ENCODE measurements at places on chromosomes 5 and 9. TPM values are rescaled to one million over a fixed set of nuclear protein-coding genes. Genes with fewer than 3 reads are reported as not detected.

DNA sequence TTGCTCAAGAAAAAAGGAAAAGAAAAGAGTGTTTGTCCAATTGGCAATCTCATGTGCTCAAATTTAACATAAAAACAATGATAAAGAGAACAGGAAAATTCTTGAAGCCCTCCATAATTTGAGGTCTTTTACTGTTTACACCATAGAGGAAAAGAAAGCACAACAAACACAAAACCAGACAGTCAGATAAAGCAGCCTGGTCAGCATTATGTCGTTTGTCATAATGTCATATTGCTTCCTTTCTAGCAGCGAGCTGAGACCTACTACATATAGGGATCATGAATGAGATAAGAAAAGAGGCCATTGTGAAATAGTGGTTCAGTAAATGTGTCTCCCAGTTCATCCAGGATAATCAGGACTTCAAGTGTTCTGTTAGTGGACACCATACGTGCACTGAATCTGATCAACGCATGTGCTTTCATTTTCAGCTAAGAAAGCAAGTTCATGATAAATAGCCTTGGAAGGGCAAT lies 64.7 kb upstream of the SELENOP start:
- no peak for ATAC-seq

DNA sequence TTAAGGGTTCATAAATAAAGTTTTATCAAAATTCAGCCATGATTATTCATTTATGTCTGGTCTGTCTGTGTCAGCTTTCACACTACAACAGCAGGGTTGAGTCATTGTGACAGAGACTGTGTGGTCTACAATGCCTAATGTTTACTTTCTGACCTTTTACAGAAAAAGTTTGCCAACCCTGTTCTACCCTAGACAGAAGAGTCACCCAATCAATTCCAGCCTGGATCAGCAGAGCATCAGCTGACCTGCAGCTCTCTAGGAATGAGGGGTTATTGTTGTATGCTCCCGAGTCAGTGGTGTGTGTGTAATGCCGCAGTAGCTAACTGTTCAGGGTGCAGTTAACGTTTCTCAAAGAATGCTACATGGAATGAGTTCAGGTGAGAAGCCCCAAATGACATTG lies 87.3 kb downstream of the HRH2 start:
- no peak for ATAC-seq

GRCh38 chr5:104540448-104540847 lies 977.9 kb upstream of the NUDT12 start:
- ATAC-seq: no peak

DNA sequence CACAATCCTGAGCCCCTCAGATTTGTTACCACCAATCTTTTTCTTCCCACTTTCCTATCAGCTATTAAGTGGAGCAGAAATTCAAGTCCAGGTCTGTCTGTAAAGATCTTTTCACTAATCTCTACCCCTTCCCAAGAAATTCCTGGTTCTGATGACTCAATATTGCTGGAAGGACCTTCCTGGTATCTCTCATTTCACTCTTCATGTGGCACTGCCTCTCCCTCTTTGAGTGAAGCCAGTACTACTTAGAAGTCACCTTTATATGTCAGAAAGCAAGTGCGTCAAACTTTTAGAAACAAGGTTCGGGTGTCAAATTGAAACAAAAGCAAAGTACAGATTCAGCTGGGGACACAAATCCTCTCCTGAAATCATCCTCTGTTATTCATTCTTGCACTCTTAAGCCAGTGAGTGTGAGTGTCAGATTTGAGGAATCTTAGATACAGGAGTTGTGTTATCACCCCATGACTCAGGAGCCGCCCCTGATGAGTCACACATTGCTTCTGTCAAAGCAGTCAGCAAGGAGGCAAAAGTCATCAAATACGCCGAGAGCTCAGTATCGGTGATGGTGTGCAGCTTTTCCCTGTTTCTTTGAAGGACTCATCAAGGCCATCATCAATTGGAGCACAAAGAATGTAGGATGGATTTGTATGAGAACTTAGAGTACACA lies 313.0 kb downstream of the CETN3 start:
- peak; percentile 96 for ATAC-seq

GRCh38 chr5:82424211-82424610 lies 146.1 kb upstream of the RPS23 start:
- no peak for ATAC-seq

DNA sequence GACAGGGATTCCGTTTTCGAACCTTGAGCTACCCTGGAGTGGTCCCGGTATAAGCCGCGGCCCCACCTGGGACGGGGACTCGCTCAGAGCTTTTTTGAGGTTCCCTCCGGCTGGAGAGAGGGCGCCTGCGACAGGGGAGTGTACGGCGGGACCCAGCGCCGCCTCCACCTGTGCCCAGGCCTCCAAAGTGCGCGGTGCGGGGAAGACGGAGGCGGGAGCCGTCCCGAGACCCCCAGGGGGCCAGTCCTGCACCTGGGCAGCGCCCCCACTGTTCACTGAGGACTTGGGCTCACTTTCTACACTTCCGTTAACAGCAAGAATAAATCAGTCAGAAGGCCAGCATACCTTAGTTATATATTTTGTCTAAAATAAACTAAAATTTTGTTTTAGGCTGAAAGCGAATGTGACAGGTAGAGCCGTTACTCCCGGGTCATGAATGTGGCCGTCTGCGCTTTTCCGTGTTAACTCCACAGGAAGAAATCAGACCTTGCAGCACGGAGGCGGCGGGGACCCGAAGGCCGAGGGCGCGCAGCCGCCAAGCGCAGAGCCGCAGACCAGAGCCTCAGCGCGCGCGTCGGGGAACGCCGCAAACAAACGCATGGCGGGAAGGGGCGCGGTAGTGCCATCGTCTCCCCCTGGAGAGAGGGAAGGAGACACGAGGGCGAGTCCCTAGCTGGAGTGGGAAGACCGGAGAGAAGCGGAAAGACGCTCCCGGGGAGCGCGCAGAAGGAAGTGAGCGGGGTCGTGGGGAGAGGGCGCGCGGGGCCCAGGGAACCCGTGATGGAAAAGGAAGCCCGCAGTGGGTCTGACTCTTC lies 14.1 kb downstream of the TRIM7 start:
- ATAC-seq: peak; percentile 14

GRCh38 chr5:14812166-14812565 lies 59.4 kb downstream of the ANKH start:
- ATAC-seq: no peak

DNA sequence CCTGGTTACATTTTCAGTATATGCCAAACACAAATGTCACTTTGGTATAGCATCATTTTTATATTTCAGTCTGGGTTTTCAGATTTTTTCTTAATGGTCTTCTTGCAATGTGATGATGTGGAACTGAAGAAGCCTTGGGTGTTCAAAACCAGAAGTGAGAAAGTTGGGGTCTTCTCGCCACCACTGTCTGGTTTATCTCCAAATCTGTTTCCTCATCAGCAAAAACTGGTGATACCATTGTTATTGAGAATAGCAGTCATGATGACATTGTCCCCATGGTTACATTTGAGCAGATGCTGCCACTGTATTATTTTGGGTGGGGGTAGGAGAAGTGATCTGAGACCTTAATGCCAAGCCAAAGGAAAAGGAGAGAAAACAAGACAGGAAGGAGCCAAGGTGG lies 85.9 kb upstream of the MAP3K1 start:
- no peak for ATAC-seq

DNA sequence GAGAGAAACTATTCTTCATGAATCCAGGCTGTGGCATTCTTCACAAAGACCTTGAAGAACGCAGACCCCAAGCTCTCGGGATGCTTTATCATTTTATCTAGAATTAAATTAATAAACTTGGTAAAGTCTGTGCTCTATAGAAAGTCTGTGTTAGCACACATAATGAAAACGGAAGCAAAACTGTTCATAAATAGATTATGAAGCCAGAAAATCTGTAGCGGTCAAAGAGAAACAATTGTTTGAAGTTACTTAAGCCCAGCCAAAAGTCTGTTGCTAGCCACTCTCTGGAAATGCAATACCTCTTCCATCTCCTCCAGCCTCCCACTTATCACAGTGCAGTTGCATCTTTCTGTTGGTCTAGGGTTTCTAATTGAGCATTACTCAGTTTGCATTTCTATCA lies 375.9 kb downstream of the KIF4B start:
- ATAC-seq: no peak

DNA sequence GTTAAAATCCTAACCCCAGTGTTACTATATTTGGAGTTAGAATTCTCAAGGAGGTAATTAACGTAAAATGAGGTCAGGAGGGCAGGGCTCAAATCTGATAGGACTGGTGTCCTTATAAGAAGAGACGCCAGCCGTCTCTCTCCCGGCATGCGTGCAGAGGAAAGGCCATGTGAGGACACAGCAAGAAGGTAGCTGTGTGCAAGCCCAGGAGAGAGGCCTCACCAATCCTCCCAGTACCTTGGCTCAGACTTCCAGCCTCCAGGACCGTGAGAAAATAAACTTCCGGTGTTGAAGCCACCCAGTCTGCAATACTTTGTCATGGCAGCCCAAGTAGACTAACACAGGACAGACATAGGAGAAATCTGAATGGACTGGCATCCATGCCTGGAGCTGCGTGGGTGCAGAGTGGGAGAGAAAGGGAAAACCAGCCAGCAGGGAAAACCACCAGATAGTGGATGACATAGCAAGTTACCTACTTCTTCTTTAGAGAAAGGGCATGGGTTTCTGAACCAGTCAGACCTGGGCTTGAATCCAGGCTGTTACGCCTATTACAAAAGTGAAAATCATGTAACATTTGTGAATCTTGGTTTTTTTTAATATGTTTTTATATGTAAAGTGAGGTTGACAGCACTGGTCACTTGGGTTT lies 89.2 kb downstream of the FSTL4 start:
- ATAC-seq: peak; percentile 38

DNA sequence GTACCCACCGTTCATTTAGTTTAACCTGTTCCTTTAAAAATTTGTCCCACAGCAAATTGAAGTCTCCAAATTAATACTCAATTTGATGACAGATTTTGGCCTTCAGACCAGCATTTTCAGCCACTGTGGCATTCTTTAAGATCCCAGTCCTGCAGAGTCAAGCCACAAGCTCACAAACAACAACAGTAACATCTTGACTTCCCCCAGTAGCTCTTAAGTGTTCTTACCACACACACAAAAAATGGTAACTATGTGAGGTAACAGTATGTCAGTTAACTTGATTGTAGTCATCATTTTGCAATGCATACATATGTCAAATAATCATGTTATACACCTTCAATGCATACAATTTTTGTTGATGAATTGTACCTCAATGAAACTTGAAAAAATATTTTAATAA lies 247.9 kb downstream of the LURAP1L start:
- no peak for ATAC-seq

DNA sequence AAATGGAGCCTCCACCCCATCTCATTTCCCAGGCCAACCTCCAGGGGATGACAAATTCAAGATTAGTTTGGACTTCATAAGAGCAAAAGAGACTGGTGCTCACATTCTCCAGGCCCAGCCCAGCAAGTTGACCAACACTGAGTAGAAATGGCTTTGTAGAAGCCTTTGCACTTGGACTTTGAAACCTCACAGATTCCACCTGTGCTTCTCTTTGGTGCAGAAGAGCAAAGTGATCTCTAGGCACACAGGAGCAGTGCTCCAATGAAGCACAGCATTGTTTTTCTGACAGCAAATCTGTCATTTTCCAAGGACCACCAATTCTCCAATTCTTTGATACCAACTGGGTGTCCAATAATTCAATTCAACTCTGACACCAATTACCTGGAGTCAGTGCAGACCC lies 17.1 kb upstream of the RNF145 start:
- ATAC-seq: no peak

DNA sequence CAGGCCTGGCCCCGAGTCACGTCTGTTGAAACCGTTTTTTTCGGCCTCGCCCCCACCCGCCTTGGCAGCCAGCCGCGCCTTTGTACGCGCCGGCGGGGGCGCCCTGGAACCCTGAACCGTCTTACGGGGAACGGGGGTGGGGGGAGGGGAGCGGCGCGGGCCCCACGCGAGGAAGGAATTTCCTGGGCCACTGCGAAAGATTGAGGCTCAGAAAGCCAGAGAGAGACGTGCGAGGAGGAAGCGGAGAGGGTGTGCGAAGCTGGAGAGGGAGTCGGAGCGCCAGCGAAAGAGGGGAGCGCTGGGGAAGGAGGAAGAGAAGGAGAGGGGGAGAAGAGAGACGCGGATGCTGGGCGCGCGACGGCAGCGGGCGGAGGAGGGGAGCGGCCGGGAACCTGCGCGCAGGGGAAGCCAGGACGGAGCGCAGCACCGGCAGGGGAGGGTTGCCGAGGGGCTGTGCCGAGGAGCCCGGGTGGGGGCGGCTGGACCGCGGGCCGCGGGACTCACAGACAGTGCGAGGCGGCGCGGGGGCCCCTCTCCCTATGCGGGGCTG lies 4.6 kb upstream of the PRDM12 start:
- no peak for ATAC-seq

- no peak for ATAC-seq
These were observed 18.7 kb downstream of the NSG2 start for GRCh38 chr5:174064171-174064570.

Gene TMC1
- 0.71 TPM for total RNA-seq

Gene IL11RA
- total RNA-seq: 16.4 TPM

Gene OR1K1
- total RNA-seq: 0.75 TPM

Gene SNX2
- total RNA-seq: 112 TPM

Measured in motor neuron (in vitro differentiated cells).